ENCODE measurements at places on chromosomes 12 and 14. TPM values are rescaled to one million over a fixed set of nuclear protein-coding genes. Genes with fewer than 3 reads are reported as not detected.

Gene SRRM4
- total RNA-seq: not detected

Gene FAM90A1
- total RNA-seq: 0.07 TPM

Gene RERG
- 0.47 TPM for total RNA-seq

Gene ADAMTS20
- not detected for total RNA-seq

Gene SLC7A7
- 11.5 TPM for total RNA-seq

Gene TRIM9
- total RNA-seq: 9.0 TPM

Gene DLGAP5
- 33.9 TPM for total RNA-seq

Gene DBX2
- not detected for total RNA-seq
